ENCODE measurements at places on chromosomes 2 and 18. TPM values are rescaled to one million over a fixed set of nuclear protein-coding genes. Genes with fewer than 3 reads are reported as not detected.

Gene FANCL
- 25.8 TPM for total RNA-seq

Gene DHRS9
- 1.5 TPM for total RNA-seq

Gene SNRNP27
- 60.1 TPM for total RNA-seq

Gene MTIF2
- total RNA-seq: 28.4 TPM

Gene ABCB11
- not detected for total RNA-seq

Gene GREB1L
- not detected for total RNA-seq

Gene UGT1A8
- total RNA-seq: not detected

Gene PRKRA
- 61.3 TPM for total RNA-seq

Gene ANO7
- total RNA-seq: 1.6 TPM

Gene NEU4
- total RNA-seq: 9.8 TPM

Gene CCDC141
- total RNA-seq: 2.1 TPM

Gene LCT
- total RNA-seq: 1.0 TPM

- ATAC-seq: no peak
These were observed 373.3 kb downstream of the IRS1 start for GRCh38 chr2:226426292-226426736.

- ATAC-seq: no peak
These were observed 220.6 kb upstream of the SH3BP4 start for GRCh38 chr2:234731236-234731635.

- ATAC-seq: no peak
These were observed 6.8 kb downstream of the PROM2 start for GRCh38 chr2:95281071-95281470.

DNA sequence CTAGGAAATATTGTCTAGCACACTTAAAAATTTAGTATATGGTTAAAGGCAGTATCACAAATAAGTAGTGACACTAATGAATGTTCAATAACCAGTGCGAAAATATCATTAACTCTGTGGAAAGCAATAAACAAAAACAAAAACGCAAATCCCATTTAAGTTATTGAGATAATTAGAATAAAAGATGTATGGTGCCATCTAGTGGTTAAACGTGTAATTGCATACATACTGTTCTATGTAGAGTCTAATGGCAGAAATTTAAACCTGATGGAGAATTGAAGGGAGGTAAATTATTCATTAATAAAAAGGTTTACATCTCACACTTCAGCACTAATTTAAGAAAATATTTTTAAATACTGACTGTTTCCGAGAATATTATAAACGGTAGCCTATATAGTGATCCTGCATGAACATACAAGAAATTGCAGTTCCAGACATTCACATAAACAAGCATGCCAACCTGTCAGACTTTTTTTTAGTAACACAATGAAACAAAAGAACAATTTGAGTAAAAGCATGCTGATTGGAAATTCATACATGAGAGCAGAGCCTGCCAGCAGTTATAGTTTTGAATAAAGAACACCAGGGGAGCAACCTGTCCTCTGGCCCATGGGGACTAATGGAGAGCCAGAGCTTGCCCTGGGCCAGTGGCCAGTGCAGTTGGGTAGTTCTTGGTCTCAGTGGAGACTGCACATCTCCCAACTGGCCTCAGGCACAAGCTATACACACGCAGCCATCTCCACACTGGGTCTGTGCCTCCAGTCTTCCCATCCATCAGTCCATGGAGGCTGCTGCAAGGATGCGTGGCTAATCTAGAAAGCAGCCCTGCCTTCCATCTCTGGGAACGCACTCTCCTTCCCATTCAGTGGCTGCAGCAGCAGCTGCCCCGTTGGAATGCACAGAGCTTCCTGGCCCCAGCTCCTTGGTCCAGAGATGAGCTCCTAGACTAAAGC is 28.0 kb downstream of the GCG start:
- peak; percentile 58 for ATAC-seq

DNA sequence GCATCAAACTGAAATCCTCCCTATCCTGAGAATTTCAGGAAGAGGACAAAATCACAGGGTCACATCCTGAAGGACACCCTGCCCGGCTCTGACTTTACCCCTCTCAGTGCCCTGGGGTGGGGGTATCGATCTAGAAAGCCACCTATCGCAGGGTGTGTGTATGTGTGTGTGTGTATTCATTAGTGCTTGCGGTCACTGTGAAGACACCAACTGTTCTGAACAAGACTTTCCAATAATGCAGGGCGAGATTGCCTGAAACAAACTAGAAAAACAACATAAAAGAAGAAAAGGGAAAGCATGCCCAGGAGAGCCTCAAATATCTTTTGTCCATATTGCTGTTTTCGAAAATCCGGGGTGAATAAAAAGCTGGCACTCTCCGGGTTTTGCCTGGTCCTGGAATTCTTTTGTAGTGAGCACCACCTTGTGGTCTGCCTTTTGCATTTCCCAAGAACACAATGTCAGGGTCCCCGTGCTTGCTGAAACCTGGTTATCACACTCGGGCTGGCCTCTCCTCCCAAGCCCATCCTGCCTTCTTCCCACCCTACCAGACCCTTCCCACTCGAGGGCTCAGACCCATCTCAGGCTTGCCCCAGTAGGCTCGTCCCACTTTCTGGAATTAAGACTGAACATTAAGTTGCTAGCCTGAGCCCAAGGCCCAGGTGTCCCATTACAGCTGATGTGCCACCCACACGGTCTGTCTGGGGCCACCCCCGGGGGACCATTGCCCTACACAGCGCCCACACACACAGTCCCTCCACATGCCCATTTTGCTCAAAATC is 25.0 kb upstream of the COPS8 start:
- ATAC-seq: no peak

GRCh38 chr18:48711651-48712486 is 173.0 kb downstream of the CTIF start:
- ATAC-seq: peak; percentile 53

DNA sequence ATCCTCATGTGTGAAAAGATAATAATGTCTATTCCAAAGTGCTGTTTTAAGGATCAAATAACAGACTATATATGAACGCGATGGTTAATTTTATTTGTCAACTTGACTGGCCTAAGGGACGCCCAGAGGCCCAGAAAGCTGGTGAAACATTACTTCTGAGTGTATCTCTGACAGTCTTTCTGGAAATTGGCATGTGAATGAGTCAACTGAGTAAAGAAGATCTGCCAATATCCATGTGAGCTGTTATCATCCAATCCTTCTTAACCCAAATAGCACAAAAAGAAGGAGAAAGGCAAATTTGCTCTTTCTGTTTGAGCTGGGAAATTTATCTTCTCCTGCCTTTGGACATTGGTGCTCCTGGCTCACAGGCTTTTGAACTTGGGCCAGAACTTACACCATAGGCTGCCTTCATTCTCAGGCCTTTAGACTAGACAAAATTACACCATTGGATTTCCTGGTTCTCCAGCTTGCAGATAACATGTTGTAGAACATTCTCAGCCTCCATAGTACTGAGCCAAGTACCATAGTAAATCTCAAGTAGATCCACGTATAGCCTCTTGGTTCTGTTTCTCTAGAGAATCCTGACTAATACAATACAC is 114.7 kb upstream of the DOCK10 start:
- ATAC-seq: no peak

DNA sequence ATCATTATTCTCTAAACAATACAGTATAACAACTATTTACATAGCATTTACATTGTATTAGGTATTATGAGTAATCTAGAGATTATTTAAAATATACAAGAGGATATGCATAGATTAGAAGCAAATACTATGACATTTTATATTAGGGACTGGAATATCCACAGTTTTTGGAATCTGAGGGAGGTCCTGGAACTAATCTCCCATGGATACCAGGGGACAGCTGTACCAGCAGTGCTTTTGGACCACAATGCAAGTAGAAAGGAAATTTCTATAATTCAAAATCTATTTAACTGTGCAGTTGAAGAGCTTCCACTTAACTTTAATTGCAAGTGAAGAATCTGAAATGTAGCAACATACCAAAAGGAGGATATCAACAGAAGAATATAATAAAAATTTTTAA is 120.8 kb downstream of the LTBP1 start:
- no peak for ATAC-seq

GRCh38 chr2:136016427-136016826 is 31.0 kb upstream of the DARS1 start:
- ATAC-seq: no peak

DNA sequence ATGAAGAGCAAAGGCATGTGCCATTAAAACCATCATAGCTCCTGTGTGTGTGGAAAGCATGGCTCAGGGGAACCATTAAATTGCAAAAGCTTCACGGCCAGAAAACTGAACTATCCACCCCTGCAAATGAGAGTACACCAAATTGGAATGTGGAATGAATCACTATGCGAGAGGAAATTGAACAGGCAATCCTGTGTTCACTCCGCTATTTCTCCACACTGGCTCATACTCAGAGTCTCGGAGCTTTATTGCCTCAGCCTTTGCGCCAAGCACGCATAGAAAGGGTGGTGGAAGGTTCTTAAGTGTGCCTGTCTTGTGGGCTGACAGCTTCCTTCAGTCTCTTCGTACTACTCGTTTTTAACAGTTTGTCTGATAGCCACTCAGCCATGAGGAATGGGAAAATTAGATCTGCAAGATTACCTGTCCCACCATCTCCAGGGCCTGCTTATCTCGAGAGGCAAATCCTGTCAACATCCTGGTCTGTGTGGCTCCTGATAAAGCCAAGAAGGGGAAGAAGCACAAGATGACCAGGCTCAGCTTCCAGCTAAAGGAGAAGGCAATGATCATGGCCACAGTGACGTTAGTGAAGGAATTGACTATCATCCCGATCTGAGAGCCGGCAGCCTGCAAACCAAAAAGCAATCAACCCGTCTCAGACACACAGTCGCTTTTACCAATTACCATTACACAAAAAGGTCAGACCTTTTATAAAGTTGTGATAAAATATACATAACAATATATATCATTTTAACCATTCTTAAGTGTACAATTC is 34.9 kb downstream of the G6PC2 start:
- no peak for ATAC-seq

GRCh38 chr2:70101174-70101573 is 13.9 kb downstream of the PCBP1 start:
- ATAC-seq: no peak

DNA sequence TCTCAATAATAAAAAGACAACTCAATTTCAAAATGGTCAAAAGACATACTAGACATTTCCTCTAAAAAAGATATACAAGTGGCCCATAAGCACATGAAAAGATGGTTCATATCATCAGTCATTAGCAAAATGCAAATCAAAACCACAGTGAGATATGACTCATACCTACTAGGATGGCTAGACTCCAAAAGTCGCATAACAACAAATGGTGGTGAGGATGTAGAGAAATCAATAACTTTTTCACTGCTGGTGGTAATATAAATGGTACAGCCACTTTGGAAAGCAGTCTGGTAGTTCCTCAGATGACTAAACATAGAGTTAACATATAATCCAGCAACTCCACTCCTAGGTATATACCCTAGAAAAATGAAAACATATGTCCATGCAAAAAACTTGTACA is 242.3 kb upstream of the NOL4 start:
- peak; percentile 23 for ATAC-seq

DNA sequence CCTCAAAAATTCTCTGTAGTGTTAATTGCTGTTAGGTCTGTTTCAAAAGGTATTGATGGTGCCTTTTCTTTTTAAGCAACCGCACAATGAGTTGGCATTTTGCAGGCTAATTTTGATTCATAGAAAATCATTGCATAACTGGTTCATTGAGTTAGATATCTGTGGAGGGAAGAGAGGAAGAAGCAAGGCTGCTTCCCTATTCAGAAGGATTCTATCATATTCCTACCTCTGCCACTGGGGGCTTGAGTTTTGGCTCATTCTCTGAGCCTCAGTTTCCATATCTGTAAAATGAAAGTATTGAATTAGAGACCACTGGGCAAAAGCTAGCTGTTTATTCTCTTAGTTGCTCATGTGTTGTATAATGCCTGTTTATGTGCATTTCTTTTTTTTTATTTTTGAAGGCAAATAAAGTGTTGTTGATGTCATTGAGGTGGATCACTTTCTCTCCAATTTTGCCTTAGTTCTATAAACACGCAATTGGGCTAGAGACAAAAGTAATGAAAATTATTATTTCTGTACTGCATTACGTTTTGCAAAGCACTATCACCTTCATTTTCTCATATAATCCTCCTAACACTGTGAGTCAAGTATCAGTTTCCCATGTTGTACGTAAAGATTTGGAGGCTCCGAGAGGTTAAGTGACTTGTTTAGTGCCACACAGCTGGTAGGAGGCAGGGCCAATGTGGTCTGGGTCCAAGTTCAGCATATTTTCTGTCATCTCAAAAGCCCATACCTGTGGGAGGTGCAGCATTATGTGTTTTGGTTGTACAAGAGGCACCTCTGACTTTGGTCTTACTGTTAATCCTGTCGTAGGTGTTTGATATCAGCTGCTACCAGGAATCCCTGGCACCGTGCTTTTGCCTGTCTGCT is 5.9 kb downstream of the TRIB2 start:
- ATAC-seq: peak; percentile 69

DNA sequence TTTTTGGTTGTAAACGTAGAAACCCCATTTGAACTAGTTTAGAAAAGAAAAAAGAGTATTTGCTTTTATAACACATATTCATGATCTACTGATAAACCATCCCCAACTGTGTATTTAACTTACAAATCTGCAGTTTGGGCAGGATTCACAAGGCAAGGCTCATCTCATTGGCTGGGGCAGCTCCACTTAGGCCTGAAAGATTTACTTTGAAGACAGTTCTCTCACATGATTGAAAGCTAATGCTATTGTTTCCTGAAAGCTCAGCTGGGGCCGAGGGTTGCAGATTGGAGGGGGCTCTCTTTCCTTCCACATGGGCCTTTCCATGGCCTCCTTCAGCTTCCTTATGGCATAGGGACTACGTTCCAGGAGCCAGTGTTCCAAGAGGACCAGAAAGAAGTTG is 47.4 kb downstream of the ARHGAP15 start:
- ATAC-seq: no peak

GRCh38 chr2:9650119-9650821 is 19.5 kb upstream of the YWHAQ start:
- peak; percentile 12 for ATAC-seq

- ATAC-seq: no peak
These were observed 548.8 kb upstream of the NRP2 start for GRCh38 chr2:205133544-205133943.

GRCh38 chr2:38153476-38154135 is 77.7 kb upstream of the CYP1B1 start:
- no peak for ATAC-seq

GRCh38 chr18:12312976-12313375 is 4.9 kb downstream of the TUBB6 start:
- no peak for ATAC-seq

- peak; percentile 71 for ATAC-seq
These were observed 93.1 kb downstream of the GYPC start for GRCh38 chr2:126748929-126749518.
